Stimulated activated CD8-positive, alpha-beta memory T cell treated with anti-CD3 and anti-CD28 coated beads, Interleukin-7, amount 100 ng/mL, for 4 hours (primary cell): ENCODE measurements at places on chromosomes 3 and 15.

DNA sequence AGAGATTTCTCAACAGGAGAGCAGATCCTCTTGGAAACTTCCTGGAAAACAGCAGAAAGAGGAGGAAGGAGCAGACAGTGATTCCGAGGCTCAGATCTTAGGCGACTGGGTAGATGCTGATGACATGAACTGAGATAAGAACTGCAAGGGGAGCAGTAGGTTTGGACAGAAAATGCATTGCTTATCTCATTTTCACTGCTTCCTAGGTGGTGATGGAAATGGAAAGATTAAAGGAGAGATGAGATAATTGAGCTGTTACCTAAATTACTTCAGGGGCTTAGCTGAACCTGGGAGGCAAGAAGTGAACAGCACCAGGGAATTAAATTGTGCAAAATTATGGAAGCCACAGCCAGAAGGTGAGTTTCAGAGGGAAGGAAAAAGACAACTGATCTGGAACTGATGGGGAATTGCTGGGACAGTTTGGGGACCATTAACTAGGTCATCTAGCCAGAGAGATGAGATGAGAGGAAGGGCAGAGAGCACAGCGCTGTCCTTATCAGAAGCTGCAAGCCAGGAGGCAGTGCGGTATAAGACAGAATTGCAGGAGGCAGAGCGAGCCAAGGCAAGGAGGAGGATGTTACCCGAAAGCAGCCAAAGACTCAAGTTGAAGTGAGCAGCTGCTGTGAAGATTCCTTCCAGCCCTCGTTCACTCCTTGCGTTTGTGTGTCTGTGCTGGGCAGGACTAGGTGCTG is 140.4 kb downstream of the SRGAP3 start:
- no peak for DNase-seq

GRCh38 chr3:180911876-180912303 is 580 bp upstream of the FXR1 start:
- no peak for DNase-seq

- no peak for DNase-seq
Measured at GRCh38 chr3:14823393-14823792, 4.6 kb downstream of the FGD5 start.

DNA sequence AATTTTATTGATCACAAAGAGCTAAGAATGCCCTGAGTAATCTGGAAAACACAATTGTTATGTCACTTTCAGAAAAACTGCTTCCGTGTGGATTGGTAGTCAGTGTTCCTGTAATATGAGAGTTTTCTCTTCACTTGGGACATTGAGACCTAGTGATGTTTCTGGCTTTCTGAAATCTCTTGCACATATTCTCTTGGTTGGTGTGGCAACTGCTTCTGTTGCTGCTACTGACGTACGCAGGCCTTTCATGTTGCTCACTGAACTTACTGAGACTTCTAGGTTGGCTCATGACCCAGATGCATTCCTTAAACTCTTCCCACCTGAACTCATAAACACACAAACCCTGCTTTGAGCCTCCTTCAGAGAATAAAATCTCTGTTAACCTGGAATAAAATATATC is 175.0 kb upstream of the PFN2 start:
- no peak for DNase-seq

DNA sequence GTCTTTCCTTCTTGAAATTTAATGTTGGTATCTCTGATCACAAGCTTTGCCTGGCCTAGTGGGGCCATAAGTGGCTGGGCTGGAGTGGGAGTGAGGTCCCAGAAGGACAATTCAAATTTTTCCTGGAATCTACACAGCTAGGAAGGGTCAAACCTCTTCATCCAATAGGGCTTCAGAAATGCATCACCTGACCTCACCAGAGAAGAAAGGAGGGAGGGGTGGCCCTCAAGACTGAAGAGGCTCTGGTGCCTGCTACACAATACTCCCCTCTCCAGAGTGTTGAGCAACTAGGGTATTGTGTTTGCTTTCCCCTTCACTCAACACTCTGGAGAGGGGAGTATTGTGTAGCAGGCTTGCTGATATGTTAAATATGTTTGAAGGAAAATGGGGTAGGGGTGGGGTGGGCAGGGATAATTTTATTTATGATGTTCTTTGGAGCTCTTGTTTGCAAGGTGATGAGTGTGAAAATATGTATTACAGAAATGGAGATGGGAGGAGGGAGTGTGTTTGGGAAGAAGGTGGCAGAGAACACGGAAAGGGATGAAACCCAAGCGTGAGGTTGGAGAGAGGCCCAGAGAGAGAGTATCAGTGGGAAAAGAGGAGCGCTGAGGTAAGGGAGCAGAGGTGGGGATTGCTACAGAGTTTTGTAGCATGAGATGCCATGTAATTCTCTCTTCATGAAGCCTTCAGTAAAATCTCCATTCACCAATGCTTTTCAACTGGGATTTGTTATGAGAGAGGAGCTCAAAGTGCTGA is 5.7 kb upstream of the KLHL24 start:
- no peak for DNase-seq
